ENCODE measurements at places on chromosomes 3 and 15.
A peak's percentile ranks its signal among the peaks of the same experiment; 100 is the strongest.

GRCh38 chr3:46184469-46184868 lies 23.6 kb downstream of the CCR1 start:
- no peak for DNase-seq

GRCh38 chr15:84878504-84878903 lies 6.0 kb upstream of the SLC28A1 start:
- peak; percentile 3 for DNase-seq

GRCh38 chr15:77067691-77068367 lies 3.1 kb downstream of the TSPAN3 start:
- no peak for DNase-seq

DNA sequence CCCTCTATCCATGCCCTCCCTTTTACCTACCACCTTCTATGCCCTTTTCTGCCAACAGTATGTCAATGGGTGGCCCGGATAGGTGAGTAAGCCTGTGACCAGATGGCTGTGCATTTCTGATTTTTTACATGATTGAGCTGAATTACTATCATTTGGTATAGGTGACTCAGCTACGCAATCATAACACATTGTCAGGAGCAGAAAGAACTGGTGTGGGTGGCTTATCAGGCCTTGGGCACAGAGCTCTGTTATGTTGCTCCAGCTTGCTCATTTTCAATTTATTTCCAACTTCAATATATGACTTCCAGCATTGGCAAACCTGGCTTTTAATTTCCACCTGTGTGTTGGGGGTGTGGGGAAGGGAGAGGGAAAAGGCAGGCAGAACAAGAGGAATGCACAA lies 86.6 kb upstream of the AGBL1 start:
- no peak for DNase-seq

- no peak for DNase-seq
Measured at GRCh38 chr15:100249096-100249815, 92.5 kb downstream of the ADAMTS17 start.

- DNase-seq, result no peak
Measured at GRCh38 chr3:66362541-66362941, 138.3 kb downstream of the LRIG1 start.

DNA sequence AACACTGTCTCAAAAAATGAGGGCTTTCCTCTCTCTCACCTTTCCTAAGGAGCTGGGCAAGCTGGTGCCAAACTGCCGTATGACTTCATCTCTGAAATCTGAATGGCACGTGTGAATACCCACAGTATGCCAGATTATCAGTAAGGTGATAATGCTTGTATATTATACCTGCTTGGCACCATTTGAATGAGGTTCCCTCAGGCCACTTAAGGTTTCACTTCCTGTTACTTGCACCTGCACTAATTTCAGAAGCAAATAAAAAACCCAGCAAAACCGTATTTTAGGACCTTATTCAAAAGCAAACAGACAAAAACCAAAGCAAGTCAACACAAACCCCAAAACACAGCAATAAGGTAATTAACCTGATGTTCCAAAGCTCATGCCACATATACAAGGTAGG lies 19.7 kb downstream of the FOXP1 start:
- no peak for DNase-seq

All from amygdala (tissue), 56 donors.